ENCODE measurements at places on chromosomes 5 and 9. TPM values are rescaled to one million over a fixed set of nuclear protein-coding genes. Genes with fewer than 3 reads are reported as not detected.

- peak overlapping the region; percentile 87 for H3K4me3 ChIP-seq
- no peaks in the 10 kb centered on the region for H3K36me3 ChIP-seq
- peak overlapping the region; percentile 92 for H3K27ac ChIP-seq
Observed at GRCh38 chr9:69122082-69122548, 52.0 kb upstream of the TJP2 start.

The ESM1 gene
- 0.68 TPM for total RNA-seq

- H3K4me3 ChIP-seq = no peak overlapping the region
- H3K27me3 ChIP-seq = no peaks in the 10 kb centered on the region
- H3K27ac ChIP-seq = peak overlapping the region; percentile 39
- peaks cover 30% of the 10 kb centered on the region for H3K36me3 ChIP-seq
Observed at GRCh38 chr5:151257731-151258181, 4.8 kb downstream of the GM2A start.

- H3K36me3 ChIP-seq = no peaks in the 10 kb centered on the region
- H3K27ac ChIP-seq = no peak overlapping the region
- no peak for DNase-seq
- no peak overlapping the region for H3K4me3 ChIP-seq
- no peaks in the 10 kb centered on the region for H3K4me1 ChIP-seq
- H3K27me3 ChIP-seq = peaks cover 5% of the 10 kb centered on the region
Observed at GRCh38 chr9:136316271-136316751, 11.0 kb upstream of the GPSM1 start.

The FOXD4L4 gene
- 0.77 TPM for total RNA-seq

- H3K4me3 ChIP-seq = no peak overlapping the region
- H3K36me3 ChIP-seq = no peaks in the 10 kb centered on the region
- no peaks in the 10 kb centered on the region for H3K27me3 ChIP-seq
- DNase-seq = no peak
- no peaks in the 10 kb centered on the region for H3K4me1 ChIP-seq
- H3K27ac ChIP-seq = no peak overlapping the region
Observed at GRCh38 chr5:137269946-137270345, 229.2 kb downstream of the SPOCK1 start.

DNA sequence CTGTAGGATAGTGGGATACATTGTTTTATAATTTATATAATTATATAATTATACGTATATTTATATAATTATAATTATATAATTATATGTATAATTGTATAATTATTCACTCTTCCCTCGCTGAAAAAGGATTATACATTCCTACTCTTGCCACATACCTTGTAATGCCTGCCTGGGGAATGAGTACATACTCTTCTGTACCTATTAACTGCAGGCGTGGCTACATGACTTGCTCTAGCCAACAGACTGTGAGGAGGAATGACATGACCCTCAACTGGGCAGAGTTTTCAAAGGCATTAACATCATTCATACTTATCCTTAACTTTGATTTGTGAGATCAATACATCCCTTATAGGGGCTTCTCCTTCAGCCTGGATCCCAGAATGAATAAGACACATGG, 19.1 kb downstream of the ERMP1 start:
- H3K4me3 ChIP-seq = no peak overlapping the region
- no peaks in the 10 kb centered on the region for H3K27me3 ChIP-seq
- DNase-seq = no peak
- peaks cover 48% of the 10 kb centered on the region for H3K36me3 ChIP-seq
- no peak overlapping the region for H3K27ac ChIP-seq
- H3K4me1 ChIP-seq = no peaks in the 10 kb centered on the region

The CACFD1 gene
- 34.3 TPM for total RNA-seq

The GADD45G gene
- total RNA-seq = 14.4 TPM

The WWC1 gene
- total RNA-seq = 61.9 TPM

The CMYA5 gene
- total RNA-seq = 2.0 TPM

DNA sequence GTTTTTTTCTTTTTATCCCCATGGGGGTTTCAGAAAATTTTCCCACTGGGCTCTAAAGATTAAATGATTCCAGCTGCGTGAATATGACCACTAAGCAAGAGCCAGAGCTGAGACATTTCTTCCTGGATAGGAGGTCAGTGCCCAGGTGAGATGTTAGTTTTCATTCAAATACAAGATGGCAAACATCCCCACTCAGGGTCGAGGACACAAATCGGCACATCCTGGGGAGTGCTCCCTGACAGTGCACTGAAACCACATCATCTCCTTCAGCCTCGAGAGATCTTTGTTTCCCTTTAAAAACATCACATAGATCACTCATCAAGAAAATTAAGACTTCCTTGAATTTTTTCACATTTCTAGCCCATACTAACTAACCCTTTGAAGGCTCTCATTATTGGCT, 273.2 kb upstream of the PANK3 start:
- H3K4me1 ChIP-seq = no peaks in the 10 kb centered on the region
- no peak for DNase-seq
- H3K36me3 ChIP-seq = no peaks in the 10 kb centered on the region
- H3K4me3 ChIP-seq = no peak overlapping the region
- H3K27ac ChIP-seq = no peak overlapping the region

The NSG2 gene
- total RNA-seq = not detected

- H3K27ac ChIP-seq = peak overlapping the region; percentile 26
- H3K4me1 ChIP-seq = no peaks in the 10 kb centered on the region
- no peaks in the 10 kb centered on the region for H3K36me3 ChIP-seq
- H3K4me3 ChIP-seq = no peak overlapping the region
Observed at GRCh38 chr5:75616971-75617621, 5.8 kb downstream of the ANKDD1B start.

The SMIM3 gene
- 17.1 TPM for total RNA-seq

DNA sequence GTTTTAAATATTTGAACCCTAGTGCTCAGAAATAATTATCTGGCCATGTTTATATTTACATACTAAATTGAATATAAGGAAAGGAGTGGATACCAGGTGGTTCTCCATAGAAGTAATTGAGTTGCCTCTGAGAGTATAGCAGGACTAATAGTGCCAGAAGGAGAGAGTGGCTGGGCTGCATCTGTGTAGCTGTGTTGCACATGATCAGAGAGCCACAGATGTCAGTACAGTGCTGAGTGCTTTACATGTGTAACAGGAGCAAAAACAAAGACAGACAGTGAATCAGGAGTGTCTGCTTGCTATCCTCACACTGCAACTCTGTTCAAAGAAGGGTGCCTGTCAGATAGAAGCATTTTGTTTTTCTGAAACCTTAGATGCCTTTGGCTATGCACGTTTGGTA, 353.9 kb upstream of the PAPPA start:
- DNase-seq = no peak
- no peak overlapping the region for H3K27ac ChIP-seq
- no peaks in the 10 kb centered on the region for H3K36me3 ChIP-seq
- H3K4me3 ChIP-seq = no peak overlapping the region

- peaks cover 10% of the 10 kb centered on the region for H3K4me1 ChIP-seq
- no peaks in the 10 kb centered on the region for H3K27me3 ChIP-seq
- no peak overlapping the region for H3K4me3 ChIP-seq
- H3K36me3 ChIP-seq = no peaks in the 10 kb centered on the region
Observed at GRCh38 chr9:33858423-33858822, 41.5 kb downstream of the UBE2R2 start.

The FOXD4L6 gene
- total RNA-seq = not detected

The SPATA31C1 gene
- total RNA-seq = not detected

DNA sequence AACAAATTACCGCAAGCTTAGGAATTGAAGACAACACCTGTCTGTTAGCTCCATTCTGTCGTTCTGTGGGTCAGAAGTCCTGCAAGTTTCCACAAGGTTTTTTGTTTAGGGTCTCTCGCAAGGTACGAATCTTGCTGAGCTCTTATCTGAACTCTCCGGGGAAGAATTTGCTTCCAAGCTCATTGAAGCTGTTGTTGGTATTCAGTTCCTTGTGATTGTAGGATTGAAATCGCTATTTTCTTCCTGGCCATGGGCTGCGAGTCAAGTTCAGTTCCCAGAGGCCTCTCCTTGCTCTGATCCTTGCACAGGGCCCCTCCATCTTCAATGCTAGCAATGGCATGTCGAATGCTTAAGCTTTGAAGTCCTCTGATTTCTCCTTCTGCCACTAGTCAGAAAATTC, 53.5 kb upstream of the CNTLN start:
- no peak for DNase-seq
- no peaks in the 10 kb centered on the region for H3K36me3 ChIP-seq
- H3K27ac ChIP-seq = no peak overlapping the region
- H3K4me3 ChIP-seq = no peak overlapping the region
- no peaks in the 10 kb centered on the region for H3K4me1 ChIP-seq
- no peaks in the 10 kb centered on the region for H3K27me3 ChIP-seq

DNA sequence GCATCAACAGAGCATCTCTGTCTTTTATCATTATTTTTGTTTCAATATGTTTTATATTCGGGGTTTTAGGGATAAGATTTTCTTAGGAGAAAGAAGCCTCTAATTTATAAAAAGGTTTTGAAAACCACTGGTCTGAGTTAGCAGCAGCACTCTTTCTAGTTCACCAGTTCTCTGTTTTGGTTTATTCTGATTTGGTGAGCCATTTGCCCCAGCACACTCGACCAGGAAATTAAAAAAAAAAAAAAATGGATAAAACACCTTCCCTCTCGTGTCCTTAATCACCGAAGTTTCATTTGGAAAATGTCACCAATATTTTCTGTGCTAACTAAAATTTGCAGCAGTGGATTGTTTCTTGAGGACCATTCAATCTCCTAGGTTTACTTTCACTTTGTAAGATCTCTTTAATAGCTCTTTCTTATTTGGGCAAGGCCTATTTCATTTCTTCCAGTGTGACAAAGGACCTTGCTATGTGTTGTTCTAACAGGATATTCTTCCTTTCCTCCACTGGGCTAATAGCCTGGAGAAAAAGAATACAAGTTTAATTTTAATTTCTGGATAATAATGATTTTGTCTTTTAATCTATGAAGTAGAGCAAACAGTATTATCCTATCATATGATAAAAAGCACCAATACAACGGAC, 57.8 kb upstream of the ANXA1 start:
- peak overlapping the region; percentile 6 for H3K27ac ChIP-seq
- H3K4me1 ChIP-seq = peaks cover 5% of the 10 kb centered on the region
- DNase-seq = no peak
- no peaks in the 10 kb centered on the region for H3K27me3 ChIP-seq
- no peaks in the 10 kb centered on the region for H3K36me3 ChIP-seq
- H3K4me3 ChIP-seq = peak overlapping the region; percentile 31

GRCh38 chr9:111898331-111899096, 1.9 kb downstream of the UGCG start:
- peak overlapping the region; percentile 92 for H3K27ac ChIP-seq
- H3K4me1 ChIP-seq = peaks cover 62% of the 10 kb centered on the region
- DNase-seq = no peak
- no peaks in the 10 kb centered on the region for H3K27me3 ChIP-seq
- no peaks in the 10 kb centered on the region for H3K36me3 ChIP-seq
- H3K4me3 ChIP-seq = peak overlapping the region; percentile 92

- no peak overlapping the region for H3K4me3 ChIP-seq
- no peaks in the 10 kb centered on the region for H3K36me3 ChIP-seq
- H3K27me3 ChIP-seq = peaks cover 72% of the 10 kb centered on the region
Observed at GRCh38 chr5:77645995-77646639, 7.6 kb upstream of the OTP start.

The PCDHGA9 gene
- total RNA-seq = 4.8 TPM

- H3K27me3 ChIP-seq = no peaks in the 10 kb centered on the region
- H3K27ac ChIP-seq = no peak overlapping the region
- no peak overlapping the region for H3K4me3 ChIP-seq
- H3K36me3 ChIP-seq = no peaks in the 10 kb centered on the region
- no peaks in the 10 kb centered on the region for H3K4me1 ChIP-seq
Observed at GRCh38 chr5:90615355-90615754, 56.8 kb downstream of the ADGRV1 start.

DNA sequence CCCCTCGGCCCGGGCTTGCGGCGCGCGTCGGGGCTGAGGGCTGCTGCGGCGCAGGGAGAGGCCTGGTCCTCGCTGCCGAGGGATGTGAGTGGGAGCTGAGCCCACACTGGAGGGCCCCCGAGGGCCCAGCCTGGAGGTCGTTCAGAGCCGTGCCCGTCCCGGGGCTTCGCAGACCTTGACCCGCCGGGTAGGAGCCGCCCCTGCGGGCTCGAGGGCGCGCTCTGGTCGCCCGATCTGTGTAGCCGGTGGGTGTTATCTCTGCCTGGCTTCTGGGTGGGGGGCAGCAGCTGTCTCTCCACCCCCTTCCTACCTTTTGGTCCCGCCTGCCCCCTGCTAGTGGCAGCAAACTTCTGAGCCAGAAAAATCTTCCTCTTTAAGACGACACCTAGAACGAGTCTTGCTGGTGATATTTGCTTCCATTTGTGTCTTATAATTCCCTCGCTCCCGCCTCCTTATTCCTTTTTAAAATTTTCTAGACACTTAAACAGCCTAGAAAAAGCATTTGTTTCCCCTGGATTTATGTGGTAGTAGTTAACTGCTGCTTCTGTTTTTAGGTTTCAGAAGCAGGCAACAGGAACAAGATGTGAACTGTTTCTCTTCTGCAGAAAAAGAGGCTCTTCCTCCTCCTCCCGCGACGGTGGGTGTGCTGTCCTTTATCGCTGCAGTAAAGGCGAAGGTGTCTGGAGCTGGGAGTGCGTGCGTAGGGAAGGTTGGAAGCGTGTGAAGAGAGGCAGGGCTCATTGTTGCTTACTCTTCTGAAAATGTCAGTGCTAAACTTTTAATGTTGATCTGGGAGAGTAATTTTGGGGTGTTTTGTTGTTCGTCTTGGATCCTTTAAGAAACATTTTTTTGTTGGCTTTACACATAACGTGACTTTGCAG, 554 bp downstream of the JAK2 start:
- peaks cover 52% of the 10 kb centered on the region for H3K4me1 ChIP-seq
- peak overlapping the region; percentile 98 for H3K27ac ChIP-seq
- H3K27me3 ChIP-seq = no peaks in the 10 kb centered on the region
- H3K36me3 ChIP-seq = no peaks in the 10 kb centered on the region

The ZBTB5 gene
- total RNA-seq = 9.2 TPM

The GLT6D1 gene
- not detected for total RNA-seq

GRCh38 chr9:93180938-93181337, 3.0 kb upstream of the WNK2 start:
- H3K27ac ChIP-seq = no peak overlapping the region
- no peak for DNase-seq
- peaks cover 48% of the 10 kb centered on the region for H3K27me3 ChIP-seq
- H3K36me3 ChIP-seq = no peaks in the 10 kb centered on the region

DNA sequence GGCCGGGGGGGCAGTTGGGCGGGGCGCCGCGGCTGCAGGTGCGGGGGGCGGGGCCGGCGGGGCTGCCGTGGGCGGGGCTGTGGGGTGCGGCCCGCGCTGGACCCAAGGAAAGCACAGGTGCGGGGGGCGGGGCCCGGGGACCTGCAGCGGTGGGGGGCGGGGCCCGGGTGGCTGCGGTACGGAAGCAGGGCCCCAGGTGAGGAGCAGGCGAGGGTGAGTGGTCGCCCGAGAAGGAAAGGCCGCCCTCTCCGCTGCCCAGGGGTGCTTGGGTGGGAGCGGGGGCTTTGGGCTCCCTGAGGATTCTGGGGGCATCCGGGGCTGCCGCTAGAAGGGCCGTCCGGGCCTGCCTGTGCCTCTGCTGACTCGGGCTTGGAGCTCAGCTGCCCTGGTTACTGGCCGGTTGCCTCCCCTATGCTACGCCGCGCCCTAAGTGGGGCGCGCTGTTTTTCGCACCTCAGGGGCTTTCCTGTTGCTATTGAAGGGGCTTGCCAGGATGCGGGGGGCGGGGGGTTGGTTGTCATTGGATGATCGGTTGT, 767 bp downstream of the RALGPS1 start:
- peak overlapping the region; percentile 55 for H3K4me3 ChIP-seq
- peaks cover 12% of the 10 kb centered on the region for H3K4me1 ChIP-seq
- no peaks in the 10 kb centered on the region for H3K27me3 ChIP-seq
- no peaks in the 10 kb centered on the region for H3K36me3 ChIP-seq
- peak; percentile 91 for DNase-seq

The POLR3G gene
- 1.8 TPM for total RNA-seq

Measured in lower lobe of right lung (tissue), 2 donors.